Smooth muscle cell of the umbilical artery (primary cell): ENCODE measurements at places on chromosomes 7 and 10. TPM values are rescaled to one million over a fixed set of nuclear protein-coding genes. Genes with fewer than 3 reads are reported as not detected.

NUDT5 gene
- 72.0 and 80.2 TPM in 2 replicates for total RNA-seq

PNLIP gene
- not detected in 2 replicates for total RNA-seq

PGAM2 gene
- not detected in 2 replicates for total RNA-seq

TYW1B gene
- 4.5 and 5.1 TPM in 2 replicates for total RNA-seq

GIMAP6 gene
- total RNA-seq: 0.05 and 0.30 TPM in 2 replicates

TMEM229A gene
- not detected in 2 replicates for total RNA-seq
